NCI-H1436 (cell line): ENCODE measurements at places on chromosomes 3 and 15.
A peak's percentile ranks its signal among the peaks of the same experiment; 100 is the strongest.

- no peak for DNase-seq
Measured at GRCh38 chr3:194031349-194031748, 104.6 kb upstream of the HES1 start.

DNA sequence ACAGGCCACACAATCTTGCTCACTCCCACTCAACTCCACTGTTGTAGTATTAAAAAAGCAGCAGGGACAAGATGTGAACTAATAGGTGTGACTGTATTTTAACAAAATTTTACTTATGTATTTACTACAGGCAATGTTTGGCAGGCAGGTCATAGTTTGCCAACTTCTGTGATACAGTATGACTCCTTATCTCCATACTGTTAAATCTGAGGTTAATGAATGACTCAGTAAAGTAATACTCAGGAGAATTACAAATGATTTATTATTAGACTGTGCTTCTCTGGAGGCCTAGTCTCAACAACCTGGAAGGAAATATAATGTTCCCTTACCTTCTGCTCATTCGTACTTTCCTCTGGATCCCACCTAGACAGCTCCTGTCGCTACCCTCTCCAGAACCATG, 258.6 kb upstream of the KCNMB2 start:
- no peak for DNase-seq

DNA sequence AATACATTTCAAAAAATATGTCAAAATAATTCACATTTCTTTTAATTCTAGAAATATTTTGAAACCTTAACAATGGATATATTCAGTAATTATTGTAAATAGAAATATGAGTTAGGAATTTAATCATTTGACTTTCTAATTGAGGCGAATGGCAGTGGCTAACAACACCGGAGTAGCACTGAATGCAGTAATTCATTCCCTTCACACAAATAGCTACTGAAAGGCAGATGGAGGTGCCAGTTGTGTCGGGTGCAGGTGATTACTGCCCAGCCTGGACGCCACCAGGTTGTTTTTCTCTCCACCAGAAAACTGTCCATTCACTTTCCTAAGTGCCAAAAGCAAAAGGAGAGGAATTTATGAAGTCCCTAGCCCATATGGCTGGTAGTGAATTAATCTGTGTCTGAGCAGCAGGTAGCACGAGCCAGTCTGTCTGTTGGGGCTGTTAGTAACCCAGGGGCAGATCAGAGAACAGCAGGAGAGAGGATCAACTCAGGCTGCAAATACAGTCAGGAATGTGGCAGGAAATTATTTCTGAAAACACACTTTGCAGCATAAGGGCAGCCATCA, 79.3 kb upstream of the GMNC start:
- DNase-seq: no peak

GRCh38 chr15:90114451-90114901, 12.2 kb upstream of the IDH2 start:
- no peak for DNase-seq

- no peak for DNase-seq
Measured at GRCh38 chr15:38035701-38036100, 101.3 kb downstream of the TMCO5A start.

DNA sequence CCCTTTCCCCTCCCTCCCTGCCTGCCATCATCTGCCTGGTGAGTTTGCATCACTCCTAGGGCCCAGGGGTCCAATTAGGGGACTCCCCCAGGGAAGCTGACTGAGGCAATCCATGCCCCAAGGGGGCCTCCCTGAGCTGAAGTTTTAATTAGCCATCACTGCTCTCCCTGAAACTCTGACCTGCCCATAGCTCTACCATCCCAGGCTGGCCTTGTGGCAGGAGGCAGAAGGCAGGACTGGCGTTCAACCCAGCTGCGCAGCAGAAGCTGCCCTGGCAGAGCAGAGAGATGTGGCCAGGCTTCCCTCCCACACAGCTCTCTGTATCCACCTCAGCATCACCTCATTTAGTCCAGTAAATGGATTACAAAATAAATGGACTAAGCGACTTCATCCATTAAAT, 7.7 kb upstream of the C15orf39 start:
- DNase-seq: peak; percentile 71

GRCh38 chr3:13710251-13710650, 161.3 kb downstream of the FBLN2 start:
- no peak for DNase-seq

DNA sequence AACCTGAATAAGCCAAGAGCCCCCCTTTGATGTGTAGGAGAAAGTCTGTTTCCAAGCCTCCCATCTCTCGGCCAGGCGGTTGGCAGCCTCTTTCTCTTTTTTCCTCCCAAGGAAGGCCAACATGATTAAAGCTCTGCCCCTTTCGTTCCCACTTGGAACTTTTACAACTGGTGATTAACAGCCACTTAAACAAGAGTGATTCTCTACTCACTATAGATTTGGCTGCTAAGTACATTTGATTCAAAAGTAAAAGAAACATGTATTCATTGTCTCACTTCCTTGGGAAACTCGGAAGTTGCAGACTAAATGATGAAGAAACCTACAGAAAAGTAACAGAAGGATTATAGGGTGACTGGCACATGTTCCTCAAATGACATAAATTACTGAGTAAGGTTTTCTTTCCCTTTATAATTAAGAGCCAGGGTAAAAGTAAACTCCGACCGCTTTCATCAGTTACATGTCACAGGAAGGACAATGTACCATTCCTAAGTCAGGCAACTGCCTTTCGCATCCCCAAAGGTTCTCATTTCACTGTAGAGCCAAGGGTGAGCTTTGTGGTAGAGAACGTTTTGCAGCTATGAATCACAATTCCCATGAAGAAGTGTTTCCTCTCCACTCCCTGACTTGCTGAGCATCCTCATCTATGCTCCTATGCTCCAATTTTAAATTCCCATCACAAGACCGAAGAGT, 72.7 kb downstream of the MB21D2 start:
- DNase-seq: no peak

- no peak for DNase-seq
Measured at GRCh38 chr3:73563896-73564582, 60.7 kb downstream of the PDZRN3 start.

DNA sequence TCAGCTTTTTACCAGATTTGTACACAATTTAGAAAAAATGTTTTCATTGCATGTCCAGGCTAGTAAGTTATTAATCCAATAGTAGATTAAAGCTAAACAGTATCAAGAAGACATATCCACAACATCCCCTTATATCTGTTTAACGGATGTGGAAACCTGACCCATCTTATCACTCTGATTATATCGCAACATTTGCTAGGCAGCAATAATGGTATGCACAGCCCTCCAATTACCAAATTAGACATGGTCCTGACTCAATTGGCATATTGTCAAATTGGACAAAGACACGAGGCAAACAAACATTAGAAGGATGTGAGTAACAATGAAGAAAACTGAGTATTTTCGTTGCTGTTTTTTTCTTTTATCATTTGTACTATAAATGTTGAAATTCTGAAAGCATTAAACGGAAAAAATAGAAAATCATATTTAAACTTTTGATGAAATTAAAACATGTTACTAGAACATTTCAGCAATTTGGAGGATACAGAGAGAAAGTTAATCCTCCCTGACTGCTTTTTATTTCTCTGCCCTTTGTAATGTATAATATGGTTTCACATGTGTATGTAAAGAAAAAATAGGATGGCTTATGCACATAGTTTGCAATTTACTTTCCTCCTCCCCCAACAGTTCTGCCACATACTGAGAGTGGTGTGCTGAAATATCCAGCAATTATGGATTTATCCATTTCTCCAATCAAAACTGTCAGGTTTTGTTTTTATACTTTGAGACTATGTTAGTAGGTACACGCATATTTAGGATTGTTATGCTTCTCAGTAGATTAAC, 633.7 kb downstream of the ZIC1 start:
- DNase-seq: no peak

DNA sequence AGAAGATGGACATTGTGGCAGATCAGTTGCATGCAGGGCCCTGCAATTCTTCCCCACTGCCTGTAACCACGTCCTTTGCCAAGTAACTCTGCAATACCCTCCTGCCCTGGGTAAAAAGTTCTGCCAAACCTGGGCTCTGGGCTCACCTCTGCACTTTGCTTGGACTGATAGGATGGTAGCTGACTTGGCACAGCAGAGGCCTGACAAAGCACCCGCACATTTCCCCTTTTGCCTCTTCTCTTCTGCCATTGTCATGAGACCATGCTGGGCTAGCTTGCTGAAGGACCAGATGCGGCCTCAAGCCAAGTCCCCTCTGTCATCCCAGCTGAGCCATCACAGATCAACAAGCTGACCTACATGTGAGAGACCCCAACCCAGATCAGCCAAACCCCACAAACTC, 122.4 kb downstream of the SMAD6 start:
- DNase-seq: no peak

- no peak for DNase-seq
Measured at GRCh38 chr3:133362539-133362938, 37.3 kb upstream of the BFSP2 start.

DNA sequence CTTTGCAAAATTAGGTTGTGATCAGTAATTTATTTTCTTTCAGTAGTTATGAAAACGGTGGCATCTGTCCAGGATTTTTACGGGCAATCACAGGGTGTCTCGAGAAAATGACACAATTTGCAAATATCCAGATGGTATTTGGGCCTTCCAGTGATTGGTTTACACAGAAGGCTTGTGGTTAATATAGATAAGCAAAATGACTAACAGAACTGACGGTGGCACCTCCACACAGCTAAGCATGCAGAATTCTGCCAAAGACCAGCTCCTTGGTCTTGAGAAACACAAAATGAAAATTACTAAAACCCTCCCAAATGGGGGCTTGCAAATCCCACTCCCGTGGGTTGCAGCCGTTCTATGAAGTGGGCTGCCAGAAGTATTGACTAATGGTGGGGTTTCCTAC, 5.5 kb downstream of the ARHGEF3 start:
- no peak for DNase-seq

GRCh38 chr3:20576228-20576627, 390.2 kb upstream of the SGO1 start:
- no peak for DNase-seq

DNA sequence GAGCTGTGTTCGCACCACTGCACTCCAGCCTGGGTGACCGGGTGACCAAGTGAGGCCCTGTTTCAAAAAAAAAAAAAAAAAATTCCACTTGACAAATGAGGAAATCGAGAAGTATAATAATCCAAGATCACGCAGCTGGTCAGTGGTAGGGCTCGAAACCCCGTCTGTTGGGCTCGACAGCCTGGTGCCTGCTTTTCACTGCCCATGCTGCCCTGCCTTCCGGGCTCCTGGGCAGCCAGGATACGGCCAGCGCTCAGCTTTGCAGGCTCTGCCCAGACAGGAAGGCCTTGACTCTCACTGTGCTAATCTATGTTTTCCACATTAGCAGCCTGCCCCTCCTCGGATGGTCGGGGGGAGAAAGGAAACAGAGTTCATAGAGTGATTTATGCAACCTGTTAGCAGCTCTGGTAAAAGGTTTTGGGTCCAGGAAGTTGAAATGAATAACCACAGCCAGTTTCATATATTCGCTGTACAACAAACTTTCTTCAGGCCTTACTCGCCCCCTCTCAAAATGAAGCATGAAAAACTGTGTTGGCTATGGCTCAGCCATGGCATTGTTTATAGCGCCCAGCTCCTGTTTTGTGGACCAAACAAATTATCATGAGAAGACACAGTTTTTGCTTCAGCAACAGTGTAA, 108.8 kb downstream of the XXYLT1 start:
- DNase-seq: no peak

- no peak for DNase-seq
Measured at GRCh38 chr3:33663042-33663441, 55.0 kb downstream of the CLASP2 start.

DNA sequence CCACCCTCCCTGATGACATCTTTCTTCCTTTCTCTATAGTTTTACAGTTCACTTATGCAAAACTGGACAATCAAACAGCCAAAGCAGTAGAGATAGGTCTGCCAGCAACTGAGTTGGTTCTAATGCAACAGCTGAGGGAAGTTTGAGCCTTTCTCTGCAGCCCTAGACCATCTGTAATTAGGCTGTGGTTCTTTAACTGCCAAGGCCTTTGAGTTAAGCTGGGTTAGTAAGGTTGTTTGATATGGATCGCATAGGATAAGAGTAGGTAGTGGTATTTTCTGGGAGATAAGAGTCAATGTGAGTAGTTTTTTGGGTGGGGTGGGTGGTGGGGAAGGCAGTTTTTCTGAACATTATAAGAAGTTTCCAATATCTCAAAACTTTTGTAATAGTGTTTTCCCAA, 3.0 kb downstream of the RPL39L start:
- DNase-seq: no peak

GRCh38 chr3:121800906-121801305, 34.0 kb downstream of the IQCB1 start:
- no peak for DNase-seq

DNA sequence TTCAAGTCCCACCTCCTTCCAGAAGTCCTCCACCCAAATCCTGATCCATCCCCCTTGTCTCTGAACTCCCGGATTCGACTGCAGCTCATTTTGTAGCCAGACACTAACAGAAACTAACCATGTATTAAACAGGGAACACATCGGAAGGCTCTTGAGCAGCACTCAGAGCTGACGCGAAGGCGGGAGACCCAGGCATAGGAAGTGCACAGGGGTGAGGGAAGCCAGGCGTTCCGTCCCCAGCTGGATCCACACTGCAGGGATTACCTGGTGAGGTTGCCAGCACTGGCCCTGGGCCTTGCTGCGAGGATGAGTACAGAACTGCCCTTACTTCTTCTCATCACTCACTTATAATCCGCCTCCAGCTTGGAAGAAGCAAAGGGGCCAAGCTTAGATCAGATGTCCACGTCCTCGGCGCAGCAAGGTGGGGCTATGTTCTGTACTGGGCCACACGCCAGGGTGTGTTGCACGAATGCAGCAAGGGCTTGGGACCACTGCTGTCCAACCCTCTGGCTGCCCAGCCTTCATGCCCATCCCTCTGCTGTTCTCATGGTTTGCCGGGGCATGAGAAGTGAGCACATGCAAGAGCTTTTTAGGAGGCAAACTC, 124.2 kb upstream of the SMAD3 start:
- DNase-seq: no peak

GRCh38 chr3:39114456-39114855, 7.0 kb downstream of the TTC21A start:
- DNase-seq: no peak

- DNase-seq: no peak
Measured at GRCh38 chr3:38758557-38758956, 57.5 kb downstream of the SCN10A start.

DNA sequence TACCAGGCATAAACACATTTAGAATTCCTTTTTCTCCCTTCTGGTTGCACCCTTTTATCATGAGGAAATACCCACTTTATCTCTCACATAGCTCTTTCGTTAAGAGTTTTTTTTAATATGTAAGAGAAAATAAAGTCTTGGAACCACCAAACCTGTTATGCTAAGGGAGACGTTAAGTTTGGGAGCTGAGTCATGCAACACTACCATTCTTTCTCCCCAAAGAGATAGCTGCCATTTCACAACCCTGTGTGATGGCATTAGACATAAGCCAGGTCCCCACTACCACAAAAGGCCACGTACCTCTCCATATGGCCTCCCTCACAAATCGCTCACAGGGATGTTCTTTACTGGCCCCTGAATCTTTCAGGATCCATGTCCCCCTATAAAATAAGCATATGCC, 7.6 kb upstream of the NIPA1 start:
- DNase-seq: no peak

DNA sequence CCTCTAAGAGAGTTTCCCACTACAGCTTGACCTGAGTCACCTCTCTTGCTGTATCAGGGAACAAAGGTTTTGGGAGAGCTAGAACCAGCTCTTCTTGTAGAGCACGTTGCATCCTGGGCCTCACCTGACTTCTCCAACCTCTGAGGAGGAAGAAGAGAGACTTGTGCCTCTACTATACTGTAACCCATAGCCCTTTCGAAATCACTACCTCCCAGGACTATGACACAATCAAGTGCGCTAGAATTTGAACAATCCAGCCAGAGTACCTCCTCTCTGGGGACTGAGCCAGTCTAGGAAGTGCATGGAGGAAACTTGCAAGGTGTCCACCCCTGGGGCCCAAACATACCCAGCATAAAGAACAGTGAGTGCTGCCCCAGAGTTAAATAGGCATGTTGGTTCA, 192.8 kb upstream of the BHLHE40 start:
- no peak for DNase-seq
